ENCODE measurements at places on chromosomes 11 and 22.

- DNase-seq = no peak
Observed at GRCh38 chr11:107777110-107777509, 65.3 kb upstream of the SLN start.

DNA sequence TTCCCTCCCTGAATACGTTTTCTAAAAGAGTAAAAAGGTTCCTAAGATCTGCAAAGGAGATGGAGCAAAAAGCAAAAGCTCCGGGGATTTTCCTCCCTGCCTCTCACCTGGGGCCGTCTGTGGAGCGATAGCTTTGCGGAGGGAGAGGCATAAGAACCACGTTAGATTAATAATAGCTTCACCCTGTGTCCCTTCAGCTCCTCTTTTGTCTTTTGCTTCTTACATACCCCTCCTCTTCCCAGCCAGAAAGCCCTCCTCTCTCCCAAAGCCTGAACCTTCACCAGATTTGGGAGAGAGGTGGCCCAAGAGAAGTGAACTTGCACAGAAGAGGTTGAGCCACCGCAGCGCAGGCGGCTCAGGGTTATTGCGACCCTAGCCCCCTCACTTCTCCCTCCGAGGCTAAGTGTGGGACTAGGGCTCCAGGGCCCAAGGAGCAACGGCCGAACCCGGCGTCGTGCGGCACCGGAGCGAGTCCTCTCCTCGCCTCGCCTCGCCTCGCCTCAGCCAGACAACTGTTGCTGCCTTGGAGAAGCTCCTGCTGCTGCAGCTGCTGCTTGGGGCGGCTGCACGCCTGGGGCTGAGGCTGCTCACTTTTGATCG, 97.6 kb upstream of the HSD17B12 start:
- no peak for DNase-seq

GRCh38 chr11:77695417-77695816, 57.8 kb upstream of the CLNS1A start:
- DNase-seq = no peak

DNA sequence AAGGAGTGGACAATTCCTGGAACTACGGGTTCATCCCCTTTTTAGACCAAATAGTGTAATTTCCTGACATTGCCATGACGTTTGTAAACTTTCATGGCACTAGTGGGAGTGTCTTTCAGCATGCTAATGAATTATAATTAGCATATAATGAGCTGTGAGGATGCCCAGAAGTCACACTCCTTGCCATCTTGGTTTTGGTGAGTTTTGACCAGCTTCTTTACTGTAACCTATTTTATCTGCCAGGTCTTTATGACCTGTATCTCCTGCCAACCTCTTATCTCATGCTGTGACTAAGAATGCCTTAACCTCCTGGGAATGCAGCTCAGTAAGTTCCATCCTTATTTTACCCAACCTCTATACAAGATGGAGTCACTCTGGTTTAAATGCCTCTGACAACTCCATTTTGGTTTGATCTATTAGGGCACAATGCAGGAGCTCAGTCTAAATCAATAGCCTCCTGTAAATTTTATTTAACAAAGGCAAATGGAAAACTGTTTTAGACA, 20.7 kb downstream of the OR10A6 start:
- DNase-seq = no peak

GRCh38 chr11:70928854-70929598, 323.4 kb downstream of the SHANK2 start:
- no peak for DNase-seq

Data from CD4-positive, alpha-beta T cell treated with Interleukin-17A for 4 hours (primary cell).